ENCODE measurements at places on chromosomes 1 and 21. TPM values are rescaled to one million over a fixed set of nuclear protein-coding genes. Genes with fewer than 3 reads are reported as not detected.

Gene AJAP1
- not detected for total RNA-seq

Gene CD58
- total RNA-seq, result 15.9 TPM

Gene ZBTB7B
- 38.6 TPM for total RNA-seq

Gene MFAP2
- 12.5 TPM for total RNA-seq

Gene HOOK1
- total RNA-seq, result 23.7 TPM

Gene CD1E
- not detected for total RNA-seq

Gene FCRLA
- total RNA-seq, result not detected

Gene TTC39A
- total RNA-seq, result 10.4 TPM

Gene WNT9A
- 42.2 TPM for total RNA-seq

GRCh38 chr1:36572906-36573305 is 90.2 kb upstream of the CSF3R start:
- DNase-seq, result no peak

- no peak for DNase-seq
Measured at GRCh38 chr1:235266325-235266724, 61.7 kb downstream of the ARID4B start.

DNA sequence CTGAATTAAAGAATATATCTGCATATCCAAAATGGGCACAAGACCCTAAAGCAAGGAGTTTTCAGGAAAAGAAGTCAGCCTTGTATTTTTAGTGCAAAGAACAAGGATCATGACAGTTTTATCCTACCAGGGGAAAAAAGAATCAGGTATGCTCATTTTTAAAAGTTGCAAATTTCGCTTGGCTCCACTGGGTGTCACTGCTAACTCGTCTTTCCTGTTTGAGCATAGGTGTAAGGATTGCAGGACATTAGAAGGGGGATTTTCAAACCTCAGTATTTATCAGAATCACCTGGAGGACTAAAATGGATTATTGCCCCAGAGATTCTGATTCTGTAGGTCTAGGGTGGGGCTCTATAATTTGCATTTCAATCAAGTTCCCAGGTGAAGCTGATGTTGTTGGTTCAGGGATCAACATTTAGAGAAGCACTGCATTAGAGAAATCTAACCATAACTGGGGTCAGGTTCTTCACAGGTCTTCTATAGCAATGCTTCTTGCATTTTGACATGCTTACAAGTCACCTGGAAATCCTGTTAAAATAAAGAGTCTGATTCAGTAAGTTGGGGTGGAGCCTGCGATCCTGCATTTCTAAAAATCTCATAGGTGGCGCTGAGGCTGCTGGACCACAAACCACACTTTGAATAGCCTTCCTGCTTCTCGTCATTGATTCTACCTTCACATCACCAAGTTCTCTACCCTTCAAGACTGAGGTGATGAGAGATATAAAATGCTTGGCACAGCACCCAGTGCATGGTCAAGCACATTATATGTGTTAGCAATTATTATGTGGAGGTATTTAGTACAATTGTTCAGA is 39.6 kb downstream of the NUF2 start:
- DNase-seq, result peak; percentile 37

DNA sequence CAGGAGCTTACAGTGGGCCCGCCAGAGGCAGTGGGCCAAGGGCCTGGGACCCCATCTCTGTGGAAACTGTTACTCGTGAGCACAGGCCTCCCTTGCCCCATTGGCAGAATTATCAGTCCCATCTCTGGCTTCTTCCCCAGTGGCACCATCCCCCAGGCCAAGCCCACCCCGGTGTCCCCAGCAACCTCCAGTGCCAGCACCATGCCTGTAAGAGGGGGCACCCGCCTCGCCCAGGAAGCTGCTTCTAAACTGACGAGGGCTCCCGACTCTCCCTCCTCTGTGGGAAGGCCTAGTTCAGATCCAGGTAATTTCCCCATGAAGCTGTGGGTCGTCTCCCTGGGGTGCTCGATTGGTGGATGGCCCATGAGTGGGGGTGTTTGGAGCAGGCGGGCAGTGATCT is 46.8 kb downstream of the TNFRSF8 start:
- DNase-seq, result no peak

DNA sequence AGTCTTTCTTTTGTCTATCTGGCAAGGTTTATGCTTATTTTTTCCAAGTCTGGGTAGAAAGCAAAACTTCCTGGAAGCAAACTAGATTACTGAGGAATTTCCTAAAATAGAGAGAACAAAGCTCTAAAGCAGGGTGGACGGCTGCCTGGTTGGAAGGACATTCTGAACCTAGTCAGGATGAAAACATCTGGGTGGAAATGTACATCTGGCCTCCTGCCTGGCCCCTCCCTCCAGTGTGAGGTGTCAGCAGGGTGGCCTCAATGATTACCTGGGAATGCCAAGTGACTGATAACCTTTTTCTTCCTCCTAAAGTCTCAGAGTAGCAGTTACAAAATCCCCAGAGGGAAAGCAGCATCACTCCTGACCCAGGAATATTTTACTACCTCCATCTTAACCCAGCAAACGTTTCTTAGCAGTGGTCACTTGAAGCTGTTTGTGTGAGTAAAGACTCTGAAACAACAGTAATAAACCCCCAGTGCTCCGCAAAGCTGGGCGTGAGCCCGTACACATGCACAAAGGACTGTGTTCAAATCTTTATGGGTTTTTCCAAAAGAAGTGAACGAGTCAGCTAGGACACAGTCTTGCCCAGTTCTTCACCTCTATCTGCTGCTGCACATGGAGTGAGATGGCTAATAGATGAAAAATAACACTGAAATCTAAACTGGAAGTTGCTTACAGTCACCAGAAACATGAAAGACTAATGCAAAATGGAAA is 18.9 kb downstream of the ANGPTL7 start:
- no peak for DNase-seq

GRCh38 chr1:153520818-153521476 is 14.8 kb downstream of the S100A6 start:
- no peak for DNase-seq

- no peak for DNase-seq
Measured at GRCh38 chr21:32215306-32215685, 63.6 kb downstream of the MIS18A start.

DNA sequence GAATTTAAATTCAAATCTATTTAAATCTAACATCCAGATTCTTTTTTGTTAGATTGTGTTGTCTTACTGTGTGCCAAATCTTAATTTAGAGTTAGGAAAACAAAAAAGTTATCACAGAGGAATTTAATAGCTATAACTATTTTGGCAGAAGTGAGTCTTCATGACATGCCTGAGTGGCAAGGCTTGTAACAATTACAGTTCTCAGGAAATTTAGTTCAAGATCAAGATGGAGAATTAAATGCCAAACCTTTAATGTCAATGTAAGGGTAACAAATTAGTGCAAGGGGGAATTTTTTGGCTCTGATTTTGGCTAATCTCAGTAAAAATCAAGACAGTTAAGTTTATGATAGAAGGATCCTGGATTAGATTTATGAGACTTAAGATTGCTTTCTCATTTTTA is 58.4 kb downstream of the GDAP2 start:
- DNase-seq, result no peak

GRCh38 chr21:46604975-46605766 is at the start of gene S100B:
S100B (minus strand) TSS chr21:46605082; CDS start chr21:46602415, 2,667 bp downstream.
- no peak for DNase-seq

- peak; percentile 49 for DNase-seq
Measured at GRCh38 chr1:203342192-203342940, 8.6 kb downstream of the FMOD start.

DNA sequence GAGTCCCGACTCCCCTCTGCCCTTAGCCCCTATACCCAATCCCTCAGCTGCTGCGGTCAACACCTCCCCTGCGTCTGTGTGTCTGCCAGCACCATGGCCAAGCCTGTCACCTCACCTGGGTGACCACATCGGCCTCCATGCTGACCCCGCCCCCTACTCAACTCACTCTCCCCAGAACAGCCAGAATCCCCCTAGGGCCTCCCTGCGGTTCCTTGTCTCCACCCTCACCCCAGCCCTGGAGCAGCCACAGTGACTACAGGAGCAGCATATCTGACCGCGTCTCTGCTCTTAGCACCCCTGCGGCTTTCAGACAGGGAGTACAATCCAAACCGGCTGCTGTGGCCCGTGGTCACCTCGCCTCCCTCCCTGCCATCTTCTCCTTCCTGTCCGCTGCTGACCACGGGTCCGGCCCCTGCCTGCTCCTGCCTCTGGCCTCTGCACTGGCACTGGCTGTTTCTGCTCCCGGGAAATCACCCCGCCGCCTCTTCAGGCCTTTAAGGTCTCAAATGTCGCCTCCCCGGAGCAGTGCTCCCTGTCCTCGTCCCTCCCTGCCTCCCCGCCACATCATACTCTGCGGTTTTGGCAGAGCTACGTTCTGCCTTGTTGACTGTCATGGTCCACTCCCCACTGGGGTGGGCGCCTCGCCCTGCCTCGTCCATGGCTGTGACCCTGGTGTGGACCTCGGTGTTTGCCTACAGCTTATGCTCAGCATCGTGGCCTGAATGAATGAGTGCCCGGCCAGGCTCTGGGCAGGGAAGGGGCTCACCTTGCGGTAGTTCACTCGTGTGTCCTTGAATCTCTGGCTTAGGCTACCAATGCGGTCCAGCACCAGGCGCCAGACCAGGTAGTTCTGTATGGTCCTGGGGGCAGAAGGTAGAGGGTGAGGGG is 11.1 kb downstream of the PRXL2B start:
- peak; percentile 41 for DNase-seq

DNA sequence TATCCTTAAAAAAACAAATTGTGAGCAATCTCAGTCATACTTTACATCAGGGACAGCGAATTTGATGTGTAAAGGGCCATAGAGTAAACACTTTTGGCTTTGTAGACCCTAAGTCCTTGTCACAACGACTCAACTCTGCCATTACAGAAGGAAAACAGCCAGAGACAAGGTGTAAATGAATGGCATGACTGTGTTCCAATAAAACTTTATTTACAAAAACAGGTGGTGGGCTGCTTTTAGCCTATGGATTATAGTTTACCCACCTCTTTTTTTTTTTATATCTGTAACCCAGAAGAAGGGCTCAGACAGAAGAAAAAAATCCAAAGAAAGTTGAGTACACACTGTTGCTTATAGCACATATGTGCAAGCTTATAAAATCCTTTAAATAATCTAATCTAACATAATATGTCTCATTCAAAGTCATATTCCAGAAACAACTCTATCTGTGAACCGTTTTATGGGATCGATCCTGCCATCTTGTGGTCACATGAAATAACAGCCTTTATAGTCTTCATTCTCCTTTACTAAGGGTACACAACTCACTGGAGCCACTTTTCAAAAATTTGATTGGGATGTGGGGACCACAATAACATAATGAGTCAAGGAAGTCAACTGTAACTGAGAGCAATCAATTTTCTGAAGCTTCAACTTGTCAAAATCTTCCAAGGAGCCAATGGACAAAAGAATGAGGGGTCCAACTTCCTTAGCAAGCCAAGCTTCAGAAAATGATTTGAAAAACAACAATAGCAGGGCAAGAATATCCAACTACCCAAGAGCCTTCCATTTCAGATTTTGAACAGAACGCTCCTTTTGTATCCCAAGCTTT is 142.2 kb upstream of the KRTAP19-8 start:
- no peak for DNase-seq

DNA sequence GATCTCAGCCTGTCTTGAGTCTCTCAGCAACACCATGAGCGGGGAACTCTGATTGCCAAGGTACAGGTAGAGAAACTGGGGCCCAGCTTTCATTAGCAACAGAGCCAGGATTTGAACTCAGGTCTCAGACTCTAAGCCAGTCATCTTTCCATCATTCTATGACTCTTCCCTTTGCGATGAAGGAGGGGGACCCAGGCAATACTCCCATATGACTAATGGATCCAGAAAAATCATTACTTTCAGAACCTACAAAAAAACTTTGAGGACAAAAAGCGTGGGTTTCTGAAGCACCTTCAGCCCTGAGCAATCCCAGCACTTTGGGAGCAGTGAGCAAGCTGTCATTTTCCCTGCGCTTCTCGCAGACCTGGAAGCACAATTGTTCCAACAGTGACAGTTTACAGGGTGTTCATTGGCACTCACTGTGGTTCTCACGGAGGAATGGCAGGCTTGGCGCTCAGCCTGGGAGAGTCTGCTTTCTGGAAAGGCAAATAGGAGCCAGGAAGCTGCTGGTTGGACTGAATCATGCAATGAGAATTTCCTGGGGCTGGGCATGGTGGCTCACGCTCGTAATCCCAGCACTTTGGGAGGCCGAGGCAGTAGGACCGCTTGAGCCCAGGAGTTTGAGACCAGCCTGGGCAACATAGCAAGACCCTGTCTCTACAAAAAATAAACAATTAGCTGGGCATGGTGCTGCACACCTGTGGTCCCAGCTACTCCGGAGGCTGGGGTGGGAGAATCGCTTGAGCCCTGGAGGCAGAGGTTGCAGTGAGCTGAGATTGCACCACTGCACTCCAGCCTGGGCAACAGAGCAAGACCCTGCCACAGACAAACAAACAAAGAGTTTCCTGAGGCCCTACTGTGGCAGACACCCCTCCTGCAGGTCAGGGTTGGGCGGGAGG is 40.1 kb downstream of the SLC2A7 start:
- DNase-seq, result peak; percentile 83

- DNase-seq, result no peak
Measured at GRCh38 chr21:15742694-15743093, 12.9 kb downstream of the USP25 start.

DNA sequence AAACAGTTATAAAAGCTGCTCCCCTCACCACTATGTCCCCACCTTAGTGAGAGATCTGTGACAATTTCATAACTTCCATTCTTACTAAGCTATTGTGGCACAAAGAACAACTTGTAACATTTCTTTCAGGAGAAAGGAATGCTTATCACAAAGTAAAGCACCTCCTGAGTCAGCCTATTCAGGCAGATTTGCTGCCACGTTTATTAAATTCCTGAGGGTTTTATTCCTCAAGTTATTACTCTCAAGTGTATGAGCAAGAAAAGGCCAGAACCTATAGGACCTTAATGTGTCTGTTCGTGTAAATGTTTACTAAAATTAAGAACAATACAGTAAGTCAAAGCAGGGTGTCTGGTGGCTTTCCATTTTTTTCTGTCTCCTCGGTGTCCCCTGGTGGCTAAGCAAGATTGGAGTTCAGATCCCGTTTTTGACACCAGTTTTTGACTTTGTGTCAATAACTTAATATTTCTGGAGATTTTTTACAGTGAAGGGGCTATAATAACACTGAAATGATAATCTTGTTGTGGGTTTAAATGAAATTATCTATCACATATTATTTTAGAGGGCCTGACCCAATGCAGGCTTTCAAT is 1539.6 kb downstream of the BRINP3 start:
- DNase-seq, result no peak

GRCh38 chr1:235442788-235443429 is 61.3 kb downstream of the B3GALNT2 start:
- peak; percentile 3 for DNase-seq

GRCh38 chr1:244159646-244160045 is 108.6 kb downstream of the ZBTB18 start:
- DNase-seq, result peak; percentile 78

GRCh38 chr1:31010086-31010989 is 55.2 kb downstream of the PUM1 start:
- no peak for DNase-seq

Measured in PC-9 (cell line).